Lung (tissue), 17 donors: ENCODE measurements at places on chromosomes 1 and 21. TPM values are rescaled to one million over a fixed set of nuclear protein-coding genes. Genes with fewer than 3 reads are reported as not detected.
A peak's percentile ranks its signal among the peaks of the same experiment; 100 is the strongest.

GRCh38 chr21:39518847-39519210 is 67.1 kb downstream of the SH3BGR start:
- H3K27me3 ChIP-seq: no peaks in the 10 kb centered on the region
- no peak overlapping the region for H3K27ac ChIP-seq
- no peaks in the 10 kb centered on the region for H3K36me3 ChIP-seq
- DNase-seq: peak; percentile 58
- no peaks in the 10 kb centered on the region for H3K4me1 ChIP-seq

- H3K4me3 ChIP-seq: no peak overlapping the region
- H3K36me3 ChIP-seq: no peaks in the 10 kb centered on the region
- peaks cover 2% of the 10 kb centered on the region for H3K4me1 ChIP-seq
- H3K27me3 ChIP-seq: no peaks in the 10 kb centered on the region
Measured at GRCh38 chr1:119294722-119295121, 73.9 kb upstream of the HAO2 start.

DNA sequence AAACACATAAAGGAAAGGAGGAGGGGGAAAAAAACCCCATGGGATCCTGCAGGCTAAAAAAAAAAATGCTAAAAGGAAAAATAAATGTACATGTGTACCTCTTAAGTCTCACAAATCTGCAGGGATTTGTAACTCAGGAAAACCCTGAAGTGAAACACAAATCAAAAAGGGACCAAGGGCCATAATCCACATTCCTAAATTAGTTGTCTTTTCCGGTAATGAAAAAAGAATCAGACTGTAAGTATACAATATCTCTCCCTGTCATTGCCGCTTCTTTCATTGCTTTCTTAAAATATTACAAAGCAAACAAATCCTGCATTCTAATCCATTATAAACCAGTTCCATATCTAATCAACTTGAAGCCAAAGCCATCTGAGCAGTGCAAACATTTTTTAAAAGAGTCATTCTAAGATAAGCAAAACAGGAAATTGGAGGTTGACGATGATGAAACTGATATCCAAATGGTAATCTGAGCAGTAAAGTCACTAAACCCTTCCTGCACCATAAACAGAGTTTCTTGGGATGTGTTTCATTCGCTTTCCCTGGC is 58.7 kb upstream of the SIM2 start:
- no peaks in the 10 kb centered on the region for H3K27me3 ChIP-seq
- no peaks in the 10 kb centered on the region for H3K36me3 ChIP-seq
- DNase-seq: no peak
- H3K4me3 ChIP-seq: no peak overlapping the region
- H3K27ac ChIP-seq: no peak overlapping the region
- peaks cover 5% of the 10 kb centered on the region for H3K4me1 ChIP-seq

DNA sequence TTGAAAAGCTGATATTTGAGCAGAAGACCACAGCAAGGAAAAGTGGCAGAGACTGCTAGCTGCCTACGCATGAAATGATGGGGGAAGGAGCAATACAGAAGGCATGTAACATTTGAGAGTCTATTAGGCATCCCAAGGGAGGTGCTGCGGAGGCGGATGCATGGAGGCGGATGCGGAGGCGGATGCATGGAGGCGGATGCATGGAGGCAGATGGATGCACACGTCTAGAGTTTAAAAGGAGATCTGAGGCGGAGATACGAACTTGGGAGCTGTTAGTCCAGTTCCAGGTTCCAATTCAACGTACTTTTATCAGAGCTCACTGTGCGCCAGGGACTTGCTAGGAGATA is 744 bp upstream of the DDX20 start:
- no peaks in the 10 kb centered on the region for H3K27me3 ChIP-seq
- H3K36me3 ChIP-seq: no peaks in the 10 kb centered on the region
- peak overlapping the region; percentile 97 for H3K27ac ChIP-seq

- H3K4me1 ChIP-seq: peaks cover 5% of the 10 kb centered on the region
- H3K36me3 ChIP-seq: peaks cover 21% of the 10 kb centered on the region
- H3K27ac ChIP-seq: no peak overlapping the region
- no peak for DNase-seq
- H3K27me3 ChIP-seq: no peaks in the 10 kb centered on the region
- H3K4me3 ChIP-seq: no peak overlapping the region
Measured at GRCh38 chr21:42858185-42858847, 21.0 kb downstream of the WDR4 start.

DNA sequence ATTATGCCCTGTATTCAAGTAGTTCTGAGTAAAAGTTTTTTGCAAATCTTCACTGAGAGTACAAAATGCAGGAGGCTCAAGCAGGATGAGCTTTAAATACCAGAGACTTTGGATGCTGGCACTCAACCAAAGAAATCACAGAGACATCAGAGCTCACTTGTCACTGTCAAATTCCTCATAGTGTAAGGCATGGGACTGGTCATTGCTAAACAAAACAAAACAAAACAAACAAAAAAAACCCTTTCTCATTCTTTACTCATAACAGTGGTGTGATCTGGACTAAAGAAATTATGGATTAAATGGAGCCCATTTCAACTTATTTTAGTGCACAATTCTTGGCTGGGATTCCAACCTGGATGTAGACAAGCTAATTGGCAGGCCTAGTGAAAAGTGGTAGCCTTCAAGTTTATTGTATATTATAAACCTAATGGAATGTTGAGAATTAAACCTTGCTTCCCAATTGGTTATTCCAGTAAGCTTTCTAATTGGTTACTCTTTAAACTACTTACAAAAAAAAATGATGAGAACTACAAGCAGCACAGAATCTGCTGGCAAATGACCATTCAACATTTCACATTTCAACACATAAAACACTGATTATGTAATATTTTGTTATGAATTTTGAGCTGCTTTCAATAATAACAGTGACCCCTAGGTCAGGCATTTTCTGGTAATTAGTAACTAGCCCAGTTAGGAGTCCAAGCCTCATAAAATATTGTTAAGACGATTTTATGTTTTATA is 30.6 kb upstream of the NEK7 start:
- DNase-seq: peak; percentile 21
- no peak overlapping the region for H3K27ac ChIP-seq
- H3K36me3 ChIP-seq: no peaks in the 10 kb centered on the region
- H3K4me1 ChIP-seq: no peaks in the 10 kb centered on the region

- H3K27ac ChIP-seq: no peak overlapping the region
- DNase-seq: no peak
- H3K4me1 ChIP-seq: peaks cover 6% of the 10 kb centered on the region
- no peak overlapping the region for H3K4me3 ChIP-seq
Measured at GRCh38 chr21:41321211-41321907, 4.8 kb downstream of the FAM3B start.

DNA sequence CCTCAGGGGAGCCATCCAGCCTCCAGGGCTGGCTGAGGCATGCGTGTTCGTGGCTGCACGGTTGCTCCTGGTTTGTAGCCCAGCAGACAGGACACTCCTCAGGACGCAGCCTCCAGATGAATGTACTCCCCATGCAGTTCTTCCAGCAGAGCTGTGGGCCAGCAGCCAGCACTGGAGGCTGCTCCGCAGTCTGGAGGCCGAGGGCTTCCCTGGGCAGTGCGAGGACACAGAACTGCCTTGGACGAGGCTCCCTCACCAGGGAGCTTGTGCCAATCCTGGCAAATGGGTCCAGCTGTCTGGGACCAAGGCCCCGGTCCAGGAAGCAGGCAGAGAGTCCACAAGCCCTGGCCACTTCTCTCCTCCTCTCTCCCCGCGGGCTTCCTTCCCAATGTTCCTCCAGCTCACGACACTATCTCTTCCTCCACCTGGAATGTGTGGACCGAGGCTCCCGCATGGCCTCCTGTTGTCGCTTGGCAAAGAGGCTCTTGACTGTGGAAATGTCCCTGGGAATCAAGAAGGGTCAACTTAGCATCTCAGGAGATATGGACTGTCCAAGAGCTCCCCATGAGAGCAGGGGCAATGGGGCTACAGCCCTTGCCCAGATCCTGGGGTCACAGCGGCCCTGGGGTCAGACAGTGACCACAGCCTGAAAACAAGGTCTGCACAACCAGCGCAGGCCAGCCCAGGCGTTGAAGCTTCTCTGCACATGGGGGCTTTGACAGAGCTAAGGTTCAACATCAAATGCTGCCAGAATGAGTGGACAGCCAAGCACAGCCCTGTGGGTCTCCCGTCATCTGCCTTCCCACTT is 5.3 kb downstream of the EDN2 start:
- H3K4me1 ChIP-seq: peaks cover 16% of the 10 kb centered on the region
- no peaks in the 10 kb centered on the region for H3K27me3 ChIP-seq
- peak; percentile 92 for DNase-seq
- no peaks in the 10 kb centered on the region for H3K36me3 ChIP-seq

DNA sequence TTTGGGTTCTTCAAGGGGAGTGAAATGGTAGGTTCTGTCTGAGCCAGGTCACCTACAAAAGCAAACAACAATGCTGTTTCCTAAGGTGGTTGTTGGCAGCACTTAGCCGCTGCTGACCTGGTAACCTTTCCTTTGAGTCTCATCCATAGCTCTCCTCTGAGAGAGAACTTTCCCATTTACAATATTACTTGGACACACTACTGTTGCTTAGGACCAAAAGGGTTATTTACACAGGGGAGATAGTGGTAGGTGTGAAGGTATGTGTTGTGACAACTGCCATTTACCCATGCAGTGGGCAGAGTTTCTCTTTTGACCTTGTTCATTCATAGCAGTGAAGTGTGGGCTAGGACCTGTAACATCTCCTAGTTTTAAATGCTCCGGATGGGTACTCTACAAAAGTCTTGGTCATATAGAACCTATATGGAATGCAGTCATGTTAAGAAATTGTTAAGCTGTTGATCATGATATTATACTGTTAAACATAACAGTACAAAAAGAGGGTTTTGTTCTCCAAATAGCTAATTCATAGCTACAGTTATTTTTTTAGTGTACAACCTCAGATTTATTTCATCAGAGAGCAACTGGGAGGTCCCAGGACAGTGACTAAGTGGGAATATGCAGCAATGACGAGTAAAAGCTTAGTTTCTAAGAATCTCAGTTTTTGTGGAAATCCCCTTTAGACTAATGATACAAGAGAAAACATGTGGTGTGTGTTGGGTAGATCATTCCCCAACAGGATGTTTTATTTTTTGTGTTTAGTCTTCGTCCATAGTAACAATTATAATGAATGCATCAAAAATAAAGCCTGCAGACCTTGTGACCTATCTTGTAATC is 219.7 kb downstream of the NFIA start:
- peak overlapping the region; percentile 70 for H3K27ac ChIP-seq
- no peaks in the 10 kb centered on the region for H3K27me3 ChIP-seq
- DNase-seq: no peak

GRCh38 chr1:84726593-84727499 is 36.6 kb upstream of the SSX2IP start:
- no peak overlapping the region for H3K27ac ChIP-seq
- H3K27me3 ChIP-seq: no peaks in the 10 kb centered on the region
- no peak for DNase-seq
- H3K36me3 ChIP-seq: no peaks in the 10 kb centered on the region

DNA sequence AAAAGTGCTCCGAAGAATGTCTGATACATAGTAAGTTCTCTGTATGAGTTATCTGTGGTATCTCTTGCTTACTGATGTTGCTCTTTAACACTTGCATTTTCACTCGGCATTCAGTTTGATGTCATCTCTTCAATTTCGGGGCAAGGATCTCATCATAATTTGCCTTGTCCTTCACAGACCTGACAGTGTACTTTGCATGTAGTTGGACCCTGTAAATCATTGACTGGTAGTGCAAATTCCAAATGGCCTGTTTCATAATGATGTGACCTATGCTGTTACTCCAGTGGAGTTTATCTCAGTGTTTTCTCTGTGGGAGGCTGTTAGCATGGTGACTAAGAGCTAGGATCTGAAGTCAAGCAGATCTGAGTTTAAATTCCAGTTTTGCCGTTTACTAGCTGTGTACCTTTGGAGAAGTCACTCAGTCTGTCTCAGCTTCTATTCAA is 34.2 kb upstream of the ABCD3 start:
- no peaks in the 10 kb centered on the region for H3K4me1 ChIP-seq
- H3K27ac ChIP-seq: no peak overlapping the region
- DNase-seq: peak; percentile 44
- no peaks in the 10 kb centered on the region for H3K36me3 ChIP-seq
- H3K4me3 ChIP-seq: no peak overlapping the region

GRCh38 chr1:10471411-10472219 is 714 bp downstream of the DFFA start:
- DNase-seq: no peak
- peak overlapping the region; percentile 87 for H3K4me3 ChIP-seq
- H3K27ac ChIP-seq: no peak overlapping the region
- H3K27me3 ChIP-seq: no peaks in the 10 kb centered on the region
- peaks cover 18% of the 10 kb centered on the region for H3K4me1 ChIP-seq

- H3K27ac ChIP-seq: no peak overlapping the region
- H3K4me1 ChIP-seq: peaks cover 13% of the 10 kb centered on the region
- H3K4me3 ChIP-seq: no peak overlapping the region
- H3K27me3 ChIP-seq: no peaks in the 10 kb centered on the region
- H3K36me3 ChIP-seq: no peaks in the 10 kb centered on the region
Measured at GRCh38 chr1:171901245-171901644, 59.9 kb downstream of the DNM3 start.

- no peak for DNase-seq
- peaks cover 5% of the 10 kb centered on the region for H3K4me1 ChIP-seq
- H3K27me3 ChIP-seq: no peaks in the 10 kb centered on the region
- no peak overlapping the region for H3K27ac ChIP-seq
- peaks cover 38% of the 10 kb centered on the region for H3K36me3 ChIP-seq
Measured at GRCh38 chr1:156484480-156485058, 16.0 kb downstream of the MEF2D start.

DNA sequence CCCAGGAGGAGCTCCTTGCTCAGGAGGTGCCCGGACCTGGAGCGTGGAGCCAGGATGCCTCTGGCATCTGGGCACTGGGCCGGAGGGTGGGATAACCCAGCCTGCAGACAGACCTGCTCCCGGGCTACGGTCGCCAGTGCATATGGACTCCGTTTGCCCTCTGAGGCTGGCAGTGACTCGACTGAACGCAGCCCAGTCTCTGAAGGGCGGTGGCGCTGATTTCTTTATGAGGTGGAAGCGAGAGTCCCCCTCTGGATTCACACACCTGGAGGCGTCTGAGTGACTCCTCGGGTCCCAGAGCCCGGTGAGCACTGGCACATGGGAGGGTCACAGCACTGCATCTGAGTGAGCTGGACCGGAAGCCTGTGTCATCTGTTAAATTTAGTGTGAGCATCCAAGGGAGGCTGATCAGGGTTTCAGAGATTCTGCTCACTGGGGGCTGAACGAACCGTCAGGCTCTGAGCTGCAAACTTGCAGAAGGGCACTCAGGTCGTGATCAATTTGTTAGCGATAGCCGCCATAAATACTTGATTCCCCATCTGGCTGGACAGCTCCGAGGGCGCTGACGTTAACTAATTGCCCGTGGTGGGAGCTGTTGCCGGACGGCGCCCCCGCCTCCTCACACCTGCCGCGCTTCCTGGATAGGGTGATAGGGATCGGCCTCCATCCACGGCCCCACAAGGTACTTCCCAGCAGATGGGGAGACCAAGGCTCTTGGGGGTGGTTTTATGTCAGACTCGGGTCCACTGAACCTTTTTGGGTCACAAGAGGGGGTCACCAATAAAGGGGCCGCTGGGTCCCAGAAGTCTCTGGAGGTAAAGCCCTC is 60.7 kb upstream of the TTC34 start:
- H3K4me3 ChIP-seq: no peak overlapping the region
- DNase-seq: no peak
- H3K36me3 ChIP-seq: no peaks in the 10 kb centered on the region
- H3K27me3 ChIP-seq: peaks cover 3% of the 10 kb centered on the region

- H3K4me3 ChIP-seq: no peak overlapping the region
- H3K36me3 ChIP-seq: no peaks in the 10 kb centered on the region
- no peak overlapping the region for H3K27ac ChIP-seq
- H3K27me3 ChIP-seq: peaks cover 21% of the 10 kb centered on the region
- no peak for DNase-seq
- peaks cover 2% of the 10 kb centered on the region for H3K4me1 ChIP-seq
Measured at GRCh38 chr1:36872858-36873257, 161.5 kb downstream of the GRIK3 start.

Gene TMEM82
- total RNA-seq: not detected

Gene TMEM69
- 13.8 TPM for total RNA-seq

Gene ATAD3C
- 14.0 TPM for total RNA-seq

Gene OR2L8
- not detected for total RNA-seq

Gene PRAMEF6
- total RNA-seq: not detected
